ENCODE measurements at places on chromosomes 1 and 21. TPM values are rescaled to one million over a fixed set of nuclear protein-coding genes. Genes with fewer than 3 reads are reported as not detected.
A peak's percentile ranks its signal among the peaks of the same experiment; 100 is the strongest.

GRCh38 chr1:9794081-9794480 is 29.7 kb downstream of the CLSTN1 start:
- no peak for DNase-seq

DNA sequence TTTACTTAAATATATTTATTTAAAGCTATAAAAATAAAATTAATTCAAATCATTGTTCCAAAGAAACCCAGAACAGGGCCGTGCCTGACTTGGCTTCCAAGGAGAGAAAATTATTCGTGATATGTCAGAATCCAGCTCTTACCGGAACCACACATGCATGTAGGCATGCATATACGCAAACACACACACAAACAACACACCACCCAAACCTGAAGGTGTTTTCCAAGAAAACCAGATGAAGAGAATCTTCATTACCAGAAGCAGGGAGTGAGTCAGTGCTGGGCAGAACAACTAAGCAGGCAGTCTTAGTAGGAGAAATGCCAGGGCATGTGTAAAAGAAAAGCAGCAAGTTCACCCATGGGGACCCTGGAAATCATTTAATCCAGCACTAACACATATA is 432.0 kb upstream of the BEND5 start:
- no peak for DNase-seq

DNA sequence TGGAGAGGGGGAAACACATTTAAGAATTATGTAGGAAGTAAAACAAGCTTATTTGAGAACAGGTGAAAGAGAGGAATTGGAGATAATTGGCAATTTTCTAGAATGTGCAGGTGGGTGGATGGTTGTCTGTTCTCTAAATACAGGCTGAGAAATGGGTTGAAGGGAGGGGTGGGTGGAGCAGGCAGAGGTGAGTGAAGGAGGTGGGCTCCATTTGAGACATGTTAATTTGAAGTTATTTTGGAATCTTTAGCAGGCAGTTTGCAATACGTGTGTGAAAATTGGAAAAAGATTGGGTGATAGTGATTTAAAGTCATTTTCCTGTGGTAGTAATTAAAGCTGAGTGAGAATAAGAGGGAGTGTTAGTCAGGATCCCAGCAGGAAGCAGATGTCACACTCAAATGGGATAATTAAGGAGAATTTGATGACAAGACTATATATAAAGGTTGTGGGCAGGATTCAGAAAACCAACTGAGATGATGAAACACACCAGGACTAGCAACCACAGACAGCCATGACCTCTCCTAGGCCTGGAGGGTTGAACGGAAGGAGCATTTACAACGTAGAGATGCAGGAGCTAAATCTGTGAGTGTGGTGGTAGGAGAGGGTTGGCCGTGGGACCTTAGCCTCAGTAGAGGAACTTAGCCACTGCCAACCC is 40.6 kb downstream of the CHRM3 start:
- DNase-seq, result no peak

DNA sequence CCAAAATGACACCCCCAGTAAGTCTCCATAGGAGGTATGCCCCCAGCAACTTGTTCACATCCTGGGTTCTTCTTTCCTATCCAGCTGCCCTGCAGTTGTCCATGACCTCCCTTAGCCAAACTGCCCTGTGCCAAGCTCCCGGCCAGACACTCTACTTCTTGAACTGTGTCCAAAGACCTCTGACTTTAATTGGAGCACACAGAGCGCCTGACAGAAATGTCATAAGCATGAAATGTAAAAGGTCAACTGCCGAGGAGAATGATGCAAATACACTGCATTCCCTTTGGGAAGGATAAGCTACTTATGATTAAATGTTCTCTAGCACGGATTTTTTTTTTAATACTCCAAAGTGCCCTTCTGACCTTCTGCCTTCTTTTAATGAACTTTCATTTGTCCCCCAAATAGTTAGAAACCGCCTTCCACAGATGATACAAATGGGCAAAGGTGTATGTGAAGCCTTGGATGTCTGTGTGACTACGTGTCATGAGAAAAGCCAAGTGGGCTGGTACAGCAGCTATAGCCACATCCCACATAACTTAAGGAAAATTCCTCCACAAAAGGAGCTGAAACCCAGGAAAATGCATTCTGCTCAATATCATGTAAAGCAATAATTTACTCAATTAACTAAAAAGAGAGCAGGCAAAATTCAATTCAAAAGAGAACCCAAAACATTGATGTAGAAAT is 26.8 kb downstream of the PALMD start:
- no peak for DNase-seq

- no peak for DNase-seq
These were observed 52.1 kb upstream of the CSF3R start for GRCh38 chr1:36534711-36535412.

DNA sequence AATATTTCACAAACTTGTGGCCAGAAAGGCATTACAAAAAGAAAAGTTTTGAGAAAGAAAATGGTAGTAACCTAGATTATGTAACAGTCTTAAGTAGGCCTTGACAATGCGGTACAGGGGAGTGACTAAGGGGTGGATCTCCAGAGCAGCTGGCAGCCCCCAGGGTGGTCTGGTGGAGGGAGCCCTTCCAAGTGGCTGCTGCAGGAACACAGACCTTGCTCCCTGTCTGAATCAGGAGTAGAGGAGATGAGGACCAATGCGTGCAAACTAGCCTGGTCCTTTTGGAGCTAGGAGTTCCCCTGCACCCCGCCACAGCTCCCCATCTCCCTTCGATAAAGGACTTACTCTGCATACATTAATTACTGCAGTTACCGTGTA is 189.0 kb downstream of the NFIA start:
- DNase-seq, result no peak

DNA sequence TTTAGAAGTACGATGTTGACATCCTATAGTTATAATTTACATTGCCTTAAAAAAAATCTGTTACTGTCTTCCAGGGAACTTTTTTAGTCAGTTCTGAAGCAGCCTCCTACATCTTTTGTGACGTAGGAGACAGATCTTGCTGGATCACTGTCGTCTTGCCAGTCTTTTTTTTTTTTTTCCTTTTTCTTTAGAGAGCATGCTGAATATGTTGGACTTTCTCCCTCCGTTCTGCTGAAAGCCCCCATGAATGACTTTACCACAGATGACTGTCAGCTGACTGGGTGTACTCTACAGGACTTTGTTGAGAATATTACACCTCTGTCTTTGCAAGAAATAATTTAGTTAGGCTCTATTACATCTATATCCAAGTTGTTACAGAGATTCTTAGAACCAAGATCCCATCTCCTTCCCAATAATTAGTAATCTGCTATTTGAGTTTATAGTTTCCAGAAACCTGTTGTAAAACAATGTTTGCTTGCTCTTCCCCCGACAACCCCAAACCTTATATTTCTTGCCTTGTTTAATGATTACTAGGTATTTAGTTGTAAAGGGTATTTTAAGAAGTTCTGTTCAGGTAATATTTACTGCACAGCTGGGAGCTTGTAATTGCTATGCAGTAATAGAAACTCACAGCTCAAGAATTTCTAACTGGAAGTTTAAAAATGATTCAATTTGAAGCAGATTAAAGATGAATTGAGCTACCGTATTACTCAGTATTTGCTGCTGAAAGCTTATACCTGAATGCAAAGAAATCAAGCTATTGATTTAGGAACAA is 61.8 kb downstream of the RASAL2 start:
- DNase-seq, result no peak

GRCh38 chr21:35381743-35382310 is 332.7 kb upstream of the RUNX1 start:
- DNase-seq, result no peak

GRCh38 chr1:166166698-166167571 is at the start of gene FAM78B:
Gene FAM78B (minus strand): TSS chr1:166167001. CDS start chr1:166166248, 753 bp downstream.
- peak; percentile 79 for DNase-seq

DNA sequence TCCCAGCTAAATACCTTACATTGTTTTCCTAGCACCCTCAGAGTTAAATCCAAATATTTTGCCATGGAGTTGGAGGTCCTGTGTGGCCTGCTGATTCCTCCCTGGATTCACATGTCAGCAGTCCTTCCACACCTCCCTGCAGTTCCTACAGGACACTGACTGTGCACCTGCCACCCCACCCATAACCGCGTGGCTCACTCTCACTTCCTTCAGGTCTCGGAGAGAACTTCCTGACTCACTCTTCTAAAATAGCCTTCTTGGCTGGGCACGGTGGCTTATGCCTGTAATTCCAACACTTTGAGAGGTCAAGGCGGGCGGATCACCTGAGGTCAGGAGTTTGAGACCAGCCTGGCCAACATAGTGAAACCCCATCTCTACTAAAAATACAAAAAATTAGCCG is 8.4 kb upstream of the CAMTA1 start:
- DNase-seq, result no peak

- DNase-seq, result no peak
These were observed 83.8 kb downstream of the CAPZB start for GRCh38 chr1:19401535-19401889.

DNA sequence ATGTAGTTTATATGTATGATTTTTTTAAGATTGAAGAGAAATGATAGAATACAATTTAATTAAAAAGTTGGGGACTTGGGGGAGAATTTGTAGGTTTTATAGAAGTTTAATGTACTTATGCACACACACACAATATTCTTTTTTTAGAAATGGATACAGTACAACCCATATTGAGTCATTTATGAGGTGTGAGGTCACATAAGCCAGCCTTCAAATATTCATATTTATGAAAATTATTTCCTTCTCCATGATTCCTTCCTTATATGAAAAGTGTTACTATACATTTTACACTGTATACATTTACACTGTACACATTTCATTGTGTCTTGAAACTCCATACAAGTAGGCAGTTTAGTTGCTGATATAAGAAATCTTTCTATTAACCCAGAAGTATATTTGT is 96.2 kb upstream of the CHODL start:
- DNase-seq, result no peak

DNA sequence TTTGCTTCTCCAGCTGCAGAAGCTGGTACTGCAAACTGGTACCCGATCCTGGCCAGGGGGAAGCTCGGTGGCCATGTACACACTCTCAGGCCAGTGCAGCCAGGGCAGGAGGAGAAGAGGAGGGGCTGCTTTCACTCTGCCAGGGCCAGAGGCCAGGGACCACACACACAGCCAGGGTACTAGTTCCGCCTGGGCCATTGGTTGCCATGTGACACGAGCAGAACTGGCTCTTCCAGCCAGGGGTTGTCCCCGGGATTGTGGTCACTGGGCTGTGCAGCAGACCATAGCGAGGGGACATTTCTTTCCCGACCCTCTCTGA is 3.7 kb upstream of the SHISAL2A start:
- DNase-seq, result peak; percentile 8

DNA sequence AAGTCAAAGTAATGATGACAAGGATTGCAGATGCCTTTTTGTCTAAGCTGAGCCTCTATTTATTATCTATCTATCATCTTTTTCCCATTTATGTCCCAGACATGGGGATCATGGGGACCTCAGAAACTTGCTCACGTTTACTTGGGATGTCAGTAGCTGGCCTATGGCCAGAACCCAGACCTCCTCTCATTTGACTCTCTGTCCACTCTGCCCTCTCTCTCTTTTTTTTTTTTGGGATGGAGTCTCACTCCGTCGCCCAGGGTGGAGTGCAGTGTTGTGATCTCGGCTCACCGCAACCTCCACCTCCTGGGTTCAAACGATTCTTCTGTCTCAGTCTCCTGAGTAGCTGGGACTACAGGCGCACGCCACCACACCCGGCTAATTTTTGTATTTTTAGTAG is 3.7 kb upstream of the ID3 start:
- no peak for DNase-seq

DNA sequence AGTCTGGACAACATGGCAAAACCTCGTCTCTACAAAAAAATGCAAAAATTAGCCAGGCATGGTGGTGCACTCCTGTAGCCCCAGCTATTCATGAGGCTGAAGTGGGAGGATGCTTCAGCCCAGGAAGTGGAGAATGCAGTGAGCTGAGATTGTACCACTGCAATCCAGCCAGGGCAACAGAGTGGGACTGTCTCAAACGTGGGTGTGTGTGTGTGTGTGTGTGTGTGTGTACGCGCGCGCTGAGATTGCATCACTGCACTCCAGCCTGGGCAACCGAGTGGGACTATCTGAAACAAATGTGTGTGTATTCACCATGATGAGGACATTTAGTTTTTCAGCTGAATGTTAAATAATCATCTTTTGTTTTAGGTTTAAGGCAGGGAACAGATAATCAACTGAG is 21.1 kb downstream of the USP1 start:
- no peak for DNase-seq

- no peak for DNase-seq
These were observed 65.9 kb downstream of the KCNAB2 start for GRCh38 chr1:6111571-6111970.

FCMR gene
- 1.1 TPM for total RNA-seq

FCRL6 gene
- not detected for total RNA-seq

OR2T33 gene
- not detected for total RNA-seq

TNNT2 gene
- total RNA-seq, result 2.2 TPM

RAB25 gene
- total RNA-seq, result 189 TPM

ETV3L gene
- not detected for total RNA-seq

ST6GALNAC5 gene
- total RNA-seq, result 1.3 TPM

All from Calu3 (cell line).